Stimulated activated CD4-positive, alpha-beta T cell treated with anti-CD3 and anti-CD28 coated beads, Interleukin-1b, Interleukin-23, amount 100 ng/mL, for 1 hour (primary cell): ENCODE measurements at places on chromosomes 16 and 17.

- no peak for DNase-seq
Measured at GRCh38 chr16:58449768-58450167, 50.2 kb upstream of the NDRG4 start.

DNA sequence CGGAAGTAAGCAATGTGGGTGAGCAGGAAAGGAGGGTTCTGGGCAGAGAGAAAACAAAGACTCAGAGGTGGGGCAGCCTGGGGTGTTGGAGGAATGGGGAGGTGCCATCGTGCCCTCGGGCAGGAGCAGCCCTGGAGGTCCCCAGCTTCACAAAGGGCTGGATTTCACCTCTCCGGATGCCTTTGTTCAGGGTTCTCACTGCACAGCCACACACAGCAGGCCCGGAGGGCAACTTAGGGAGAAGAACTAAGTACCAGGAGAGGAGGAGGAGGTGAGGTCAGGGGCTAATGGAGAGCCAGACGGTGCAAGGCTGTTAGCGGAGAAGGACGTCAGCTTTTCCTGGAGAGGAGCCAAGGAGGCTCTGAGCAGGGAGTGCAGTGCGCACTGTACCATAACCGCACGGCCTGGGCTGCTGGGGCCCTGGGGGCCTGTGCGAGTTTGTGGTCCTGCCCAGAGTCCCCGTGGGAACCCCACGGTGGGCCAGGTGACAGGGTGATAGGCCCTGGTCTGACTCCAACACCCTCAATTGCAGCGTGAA lies 9.3 kb downstream of the ARRB2 start:
- DNase-seq = no peak

- DNase-seq = no peak
Measured at GRCh38 chr17:7887038-7887481, 1.5 kb upstream of the CHD3 start.

DNA sequence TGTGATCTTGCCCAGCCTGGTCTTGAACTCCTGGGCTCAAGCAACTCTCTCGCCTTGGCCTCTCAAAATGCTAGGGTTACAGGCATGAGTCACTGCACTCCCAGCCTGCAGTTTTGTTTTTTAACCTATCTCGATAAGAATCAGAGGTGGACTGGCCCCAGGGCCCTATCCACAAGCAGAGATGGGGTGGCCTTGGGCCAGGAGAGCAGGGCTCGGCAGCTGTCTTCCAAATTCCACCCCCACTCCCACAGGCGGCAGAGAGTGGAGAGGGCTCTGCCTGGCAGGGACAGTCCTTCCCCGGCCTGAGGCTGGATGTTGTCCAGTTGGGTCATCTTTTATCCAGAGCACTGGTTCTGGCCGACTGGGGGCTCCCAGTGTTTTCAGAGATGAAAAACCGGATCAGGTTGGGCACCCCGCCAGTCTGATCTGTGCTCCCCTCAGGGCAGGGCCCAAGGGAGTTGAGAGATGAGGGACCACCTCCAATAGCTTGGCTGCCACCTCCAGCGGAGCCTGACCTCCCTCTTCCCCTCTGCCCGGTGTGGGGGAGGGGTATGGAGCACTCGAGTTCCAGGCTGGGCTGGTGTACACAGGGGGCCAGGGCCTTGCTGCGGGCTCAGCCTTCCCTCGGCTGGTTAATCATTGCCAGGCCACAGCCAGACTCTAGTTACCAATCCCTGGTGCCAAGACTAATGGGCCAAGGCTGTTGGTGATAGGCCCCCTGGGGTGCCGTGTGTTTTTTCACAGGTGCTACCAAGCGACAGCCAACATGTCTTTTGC lies 30.3 kb upstream of the MYO15B start:
- DNase-seq = no peak

- no peak for DNase-seq
Measured at GRCh38 chr17:10420811-10421210, 939 bp downstream of the MYH8 start.

DNA sequence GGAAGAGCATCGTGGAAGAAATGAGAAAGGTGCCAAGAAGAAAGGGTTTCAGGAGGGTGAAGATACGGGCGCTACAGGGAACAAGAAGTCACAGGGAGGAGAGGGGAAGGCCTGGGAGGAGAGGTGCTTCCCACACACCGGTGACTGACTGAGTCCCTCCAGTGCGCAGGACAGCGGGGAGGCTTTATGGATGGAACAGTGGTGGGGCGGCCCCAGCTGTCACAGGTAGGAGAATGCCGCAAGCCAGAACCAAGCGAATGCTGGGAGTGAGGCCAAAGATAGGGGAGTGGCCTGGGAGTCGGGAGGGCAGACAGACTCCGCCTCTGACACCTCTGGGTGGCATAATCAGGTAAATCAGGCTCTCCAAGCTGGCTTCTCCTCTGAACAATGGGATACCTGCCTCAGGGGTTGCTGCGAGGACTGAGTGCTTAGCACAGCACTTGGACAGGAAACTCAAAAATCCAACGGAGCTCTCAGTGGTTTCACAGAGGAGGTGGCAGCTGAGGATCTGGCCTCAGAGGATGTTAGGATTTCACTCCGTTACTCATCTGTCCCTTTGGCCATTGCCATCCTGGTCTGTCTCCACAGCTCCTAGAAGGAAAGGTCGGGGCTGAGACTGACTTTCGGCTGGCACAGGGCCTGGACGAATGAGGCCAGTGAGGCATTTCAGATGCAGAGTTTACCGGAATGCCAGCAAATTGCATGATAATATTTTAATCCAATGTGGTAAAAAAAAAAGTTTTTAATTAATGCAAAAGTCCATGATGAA lies 717 bp upstream of the CNP start:
- peak; percentile 26 for DNase-seq

DNA sequence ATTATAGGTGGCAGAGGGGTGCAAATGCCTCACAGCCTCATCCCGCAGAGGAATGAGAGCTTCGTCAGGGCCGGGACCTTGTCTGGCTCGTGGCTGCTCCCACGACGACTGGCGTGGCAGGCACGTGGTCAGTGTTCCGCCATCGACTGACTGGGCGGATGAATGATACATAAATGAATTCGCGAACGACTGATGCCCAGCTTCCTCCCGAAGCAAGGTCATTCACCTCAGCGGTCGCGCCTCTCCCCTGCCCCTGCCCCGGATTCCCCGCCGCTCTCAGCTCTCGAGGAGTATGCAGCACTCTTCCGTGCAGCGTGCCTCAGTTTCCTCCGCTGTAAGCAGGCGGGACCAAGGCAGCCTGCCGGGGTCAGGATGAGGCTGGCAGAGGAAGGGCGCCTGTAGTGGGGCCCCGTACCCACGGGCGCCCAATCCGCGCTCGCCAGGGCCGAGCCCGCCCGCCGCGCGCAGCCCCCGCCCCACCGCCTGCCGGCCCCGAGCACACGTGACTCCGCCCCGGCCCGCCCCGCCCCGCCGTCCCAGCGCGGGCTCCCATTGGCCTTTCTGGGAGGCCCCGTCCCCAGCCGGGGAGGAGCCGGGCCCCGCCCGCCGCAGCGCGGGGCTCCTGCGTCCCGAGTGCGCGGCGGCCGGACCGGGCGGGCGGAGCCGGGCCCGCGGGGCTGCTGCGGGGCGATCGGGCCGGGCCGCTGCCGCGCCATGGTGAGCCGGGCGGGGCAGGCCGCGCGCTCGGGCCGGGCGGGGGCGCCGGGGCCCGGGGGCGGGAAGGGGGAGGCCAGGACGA lies at the start of gene SNN:
Gene SNN (plus strand): TSS at position 632 of the 799 bp plus-strand sequence. CDS start 7,605 bp downstream, outside the sequence.
- peak; percentile 79 for DNase-seq

DNA sequence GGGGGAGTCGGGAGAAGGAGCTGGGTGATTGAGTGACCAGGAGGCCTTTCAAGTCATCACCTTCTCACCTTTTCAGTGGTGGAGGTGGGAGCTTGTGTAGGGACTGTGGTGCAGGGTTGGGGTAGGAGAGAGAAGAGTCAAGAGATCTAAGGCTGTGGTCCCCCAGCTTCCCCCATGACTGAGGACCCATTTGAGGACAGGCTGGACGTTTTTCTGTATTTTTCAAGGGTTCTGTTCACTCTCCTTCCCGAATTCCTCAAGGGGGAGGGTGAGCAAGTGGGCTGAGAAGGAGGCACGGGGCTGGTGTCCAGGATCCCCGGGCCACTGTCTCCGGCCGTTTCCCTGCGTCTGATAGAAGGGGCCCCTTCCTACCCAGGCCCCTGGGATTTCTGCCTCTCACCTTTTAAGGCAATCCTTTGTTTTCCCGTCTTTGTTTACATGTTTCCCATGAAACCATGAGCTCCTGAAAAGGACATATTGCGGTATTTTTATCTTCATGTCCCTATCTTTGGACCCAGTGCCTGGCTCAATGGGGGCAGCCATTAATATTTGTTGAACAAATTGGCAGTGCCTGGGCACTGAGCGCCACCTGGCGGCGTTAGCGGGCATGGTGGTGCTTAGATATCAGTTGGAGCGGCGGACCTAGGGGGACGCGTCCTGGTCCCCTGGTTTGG lies 9.2 kb upstream of the CD300A start:
- peak; percentile 61 for DNase-seq

- no peak for DNase-seq
Measured at GRCh38 chr17:66964930-66965800, 658 bp downstream of the CACNG4 start.

GRCh38 chr16:914440-914839 lies 56.3 kb downstream of the LMF1 start:
- no peak for DNase-seq

DNA sequence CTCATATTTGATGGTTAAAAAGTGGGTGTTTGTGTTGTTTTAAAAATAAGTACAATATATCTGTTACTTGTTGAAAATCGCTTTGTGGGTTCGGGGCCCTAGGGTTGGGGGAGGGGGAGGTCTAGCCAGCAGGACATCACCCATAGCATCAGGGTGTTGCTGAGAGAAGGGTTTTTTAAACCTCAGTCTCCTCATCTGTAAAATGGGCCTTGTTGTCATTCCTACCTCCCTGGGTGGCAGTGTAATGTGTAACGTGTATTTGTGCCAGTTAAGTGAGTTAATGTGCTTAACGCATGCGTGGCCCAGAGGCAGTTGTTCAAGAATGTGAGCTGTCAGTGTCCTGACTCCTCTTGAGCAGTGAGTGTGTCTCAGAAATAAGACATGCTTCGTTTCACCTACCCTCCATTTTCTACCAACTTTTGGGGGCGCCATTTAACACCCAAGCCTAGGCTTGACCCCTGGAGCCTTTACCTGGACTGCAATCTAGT lies 129.0 kb downstream of the CMIP start:
- no peak for DNase-seq

DNA sequence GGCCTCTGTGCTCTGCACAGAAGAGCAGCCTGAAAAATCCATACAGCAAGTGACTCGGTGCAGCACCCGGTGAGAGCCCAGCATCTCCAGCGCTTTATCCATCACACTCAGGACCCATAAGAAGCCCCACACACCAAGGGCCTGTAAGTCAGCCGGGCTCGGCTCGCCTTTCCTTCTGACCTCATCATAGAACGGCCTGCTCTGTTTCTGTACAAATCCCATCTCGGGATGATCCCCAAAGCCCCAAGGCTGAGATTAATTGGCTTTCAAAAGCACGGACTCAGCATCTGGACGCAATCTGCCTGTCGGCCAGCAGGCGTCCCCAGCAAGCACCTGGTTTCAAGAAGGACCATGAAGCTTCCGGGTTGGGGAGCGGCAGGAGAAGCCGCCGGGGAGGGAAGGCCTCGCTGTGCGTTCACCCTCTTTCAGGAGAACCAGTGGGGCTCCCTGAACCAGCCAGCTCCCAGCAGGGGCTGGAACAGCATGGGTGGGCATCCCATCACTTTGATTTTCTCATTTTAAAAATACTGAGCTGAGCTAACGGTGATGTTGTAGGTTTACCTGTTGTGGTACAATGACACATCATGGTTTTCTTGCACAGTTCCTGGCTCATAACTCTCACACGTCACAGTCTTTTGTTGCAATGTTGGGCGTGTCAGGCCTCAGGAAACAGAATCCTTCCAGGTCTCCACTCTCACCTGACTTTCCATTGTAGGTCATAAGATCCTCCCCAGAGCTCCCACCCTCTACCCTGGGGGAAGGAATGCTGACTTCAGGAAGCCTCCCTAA lies 6.7 kb downstream of the CCDC57 start:
- DNase-seq = no peak

- no peak for DNase-seq
Measured at GRCh38 chr16:2704983-2705275, 15.1 kb downstream of the PRSS27 start.

DNA sequence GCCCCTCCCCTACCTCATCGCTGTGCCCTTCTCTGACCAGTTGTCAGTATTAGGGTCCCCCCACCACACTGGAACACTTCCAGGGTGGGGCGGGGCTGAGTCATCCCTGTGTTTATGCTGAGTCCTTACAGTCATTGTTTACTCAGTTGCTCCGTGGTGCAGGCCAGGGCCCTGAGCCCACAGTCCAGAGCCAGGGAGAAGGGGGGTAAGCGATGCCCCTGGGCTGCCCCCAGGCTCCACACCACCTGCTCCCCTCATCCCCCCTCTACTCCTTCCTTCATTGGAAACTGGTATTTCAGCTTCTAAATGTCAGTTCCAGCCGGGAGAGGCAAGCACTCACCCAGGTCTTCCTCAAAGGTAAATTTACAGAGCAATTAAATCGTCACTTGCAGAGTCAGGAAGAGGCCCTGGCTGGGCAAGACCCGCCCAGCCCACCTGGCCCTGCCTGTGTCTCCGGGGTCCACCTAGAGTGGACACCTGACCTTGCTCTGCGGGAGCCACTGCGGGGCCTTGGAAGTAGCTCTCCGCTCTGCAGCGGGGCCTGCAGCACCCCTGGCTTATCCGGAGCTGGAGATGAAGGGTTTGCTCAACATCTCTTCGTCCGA lies 4.8 kb downstream of the ATP2A3 start:
- no peak for DNase-seq

GRCh38 chr16:51359141-51359955 lies 208.3 kb upstream of the SALL1 start:
- DNase-seq = no peak

GRCh38 chr16:78762222-78762621 lies 662.8 kb downstream of the WWOX start:
- DNase-seq = no peak

DNA sequence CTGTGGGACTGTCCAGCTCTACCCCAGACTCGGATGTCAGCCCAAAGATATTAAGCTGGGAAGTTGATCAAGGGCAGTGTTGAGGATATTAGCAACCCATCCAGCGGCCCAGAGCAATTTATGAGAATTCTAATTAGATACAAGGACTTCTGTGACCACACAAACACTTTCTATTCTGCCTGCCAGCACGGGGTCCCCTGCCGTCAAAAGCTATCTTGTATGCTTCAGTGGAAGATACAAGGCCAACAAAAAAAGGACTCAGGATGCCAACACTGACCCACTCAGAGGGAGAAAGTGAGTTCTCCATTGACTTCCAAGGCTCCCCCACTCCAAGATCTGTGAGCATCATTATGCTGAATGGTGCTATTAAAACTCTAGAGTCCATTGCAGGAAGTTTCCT lies 390.7 kb downstream of the GRIN2A start:
- no peak for DNase-seq

DNA sequence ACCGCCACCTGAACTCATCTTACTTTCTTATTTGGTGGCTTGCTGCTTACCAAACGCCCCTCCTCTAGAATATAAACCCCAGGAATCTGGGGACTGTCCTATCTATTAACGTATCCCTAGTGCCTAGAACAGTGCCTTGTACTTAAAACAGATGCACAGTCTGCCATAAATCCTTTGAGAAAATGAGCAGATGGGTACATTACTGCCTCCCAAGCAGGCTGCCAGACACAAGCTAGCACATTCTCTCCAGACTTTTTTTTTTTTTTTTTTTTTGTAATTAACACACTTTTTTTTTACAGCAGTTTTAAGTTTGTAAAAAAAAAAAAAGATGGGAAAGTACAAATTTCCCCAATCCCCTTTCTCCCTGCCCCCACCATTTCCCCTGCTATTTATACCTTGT lies 57.3 kb upstream of the RPL38 start:
- no peak for DNase-seq
